Airway epithelial cell (primary cell): ENCODE measurements at places on chromosomes 1 and 21. TPM values are rescaled to one million over a fixed set of nuclear protein-coding genes. Genes with fewer than 3 reads are reported as not detected.

ATP13A2 gene
- 91.7 and 98.5 TPM in 2 replicates for total RNA-seq

A3GALT2 gene
- not detected in 2 replicates for total RNA-seq

DVL1 gene
- total RNA-seq = 81.8 and 99.3 TPM in 2 replicates

ATP6V1G3 gene
- total RNA-seq = not detected in 2 replicates

GREM2 gene
- not detected in 2 replicates for total RNA-seq

JAM2 gene
- 0.07 TPM in 1 of 2 replicates, not detected in the other for total RNA-seq

KCNJ9 gene
- total RNA-seq = not detected in 2 replicates

NUDT4B gene
- total RNA-seq = 14.4 and 16.9 TPM in 2 replicates

SELL gene
- total RNA-seq = not detected in 2 replicates

EXTL2 gene
- total RNA-seq = 6.8 and 8.9 TPM in 2 replicates
